ENCODE measurements at places on chromosomes 2 and 18.

DNA sequence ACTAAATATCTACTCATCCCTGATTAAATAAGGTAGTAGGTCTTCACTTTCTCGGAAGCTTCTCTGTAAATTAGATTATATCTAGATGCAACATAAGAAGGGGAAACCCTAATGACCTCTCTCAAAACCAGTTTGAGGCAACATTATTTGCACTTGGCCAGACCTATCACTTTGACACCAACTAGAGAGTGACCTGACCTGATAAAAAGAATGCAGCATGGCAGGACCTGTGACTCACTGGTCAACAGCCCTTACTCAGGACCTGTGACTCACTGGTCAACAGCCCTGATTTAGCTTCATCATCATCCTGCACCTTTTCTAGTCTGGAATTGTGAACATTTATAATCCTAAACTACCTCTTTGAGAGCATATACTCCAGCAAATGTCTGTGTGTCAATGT, 1957.7 kb upstream of the CELF4 start:
- no peak for DNase-seq

- no peak for DNase-seq
Measured at GRCh38 chr2:40120026-40120425, 331.9 kb downstream of the SLC8A1 start.

GRCh38 chr2:57460396-57461276, 586.0 kb upstream of the VRK2 start:
- DNase-seq: no peak

GRCh38 chr2:96550787-96551604, 14.4 kb downstream of the ARID5A start:
- no peak for DNase-seq

DNA sequence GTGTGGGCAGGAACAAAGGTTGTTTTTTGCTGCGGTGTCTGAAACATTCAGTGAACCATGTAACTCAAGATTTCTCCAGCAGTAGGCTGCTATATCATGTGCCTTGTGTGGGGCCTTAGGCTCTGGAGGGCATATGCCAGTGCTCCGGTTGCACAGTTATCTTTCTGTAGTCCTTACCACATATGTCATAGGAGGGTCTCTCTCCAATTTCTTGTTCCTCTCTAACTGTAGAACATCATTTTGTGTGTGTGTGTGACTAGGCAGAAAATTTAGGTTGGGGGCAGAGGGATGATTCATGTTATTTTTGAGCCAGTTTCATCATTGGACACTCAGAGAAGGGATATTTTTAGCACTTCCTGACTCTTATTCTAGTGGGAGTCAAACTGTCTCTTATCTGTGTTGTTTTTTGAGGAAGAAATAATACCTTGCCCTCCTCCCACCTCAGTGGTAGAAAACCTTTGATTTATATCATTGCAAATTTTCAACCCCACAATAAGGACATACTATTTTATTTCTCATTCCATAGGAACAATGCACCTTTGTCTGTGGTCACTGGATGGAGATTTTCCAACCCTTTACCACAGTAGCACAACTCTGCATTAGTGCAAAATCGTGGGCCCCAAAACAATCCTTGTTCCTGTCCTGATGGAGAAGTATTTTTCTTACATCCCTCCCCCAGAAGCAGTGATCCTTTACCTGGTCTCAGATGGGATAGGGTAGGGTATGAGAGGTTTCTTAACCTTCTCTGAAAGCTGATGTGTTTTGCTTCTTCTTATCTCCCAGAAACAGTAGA, 113.9 kb downstream of the CCDC74A start:
- no peak for DNase-seq

- DNase-seq: no peak
Measured at GRCh38 chr2:75320898-75321598, 121.7 kb upstream of the TACR1 start.

DNA sequence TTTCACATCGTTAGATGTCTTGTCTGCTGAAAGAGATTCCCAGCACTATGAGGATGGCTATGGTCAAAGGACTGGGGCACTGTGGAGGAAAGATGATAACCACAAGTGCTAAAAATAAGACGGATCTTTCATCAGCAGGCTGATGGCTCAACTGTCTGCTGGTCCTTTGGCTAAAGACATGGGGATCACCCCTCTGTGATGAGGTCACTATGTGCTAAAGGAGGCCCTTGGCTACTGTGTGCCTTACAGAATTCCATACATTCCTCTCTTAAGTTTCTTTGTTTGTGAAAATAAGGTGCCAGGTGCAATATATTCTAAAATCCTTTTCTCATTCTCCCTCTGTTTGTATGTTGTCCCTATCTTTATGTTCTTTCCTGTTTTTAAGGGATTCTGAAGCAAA, 39.7 kb upstream of the LYPD6 start:
- no peak for DNase-seq

Measured in 8988T (cell line).